ENCODE measurements at places on chromosomes 4 and X. TPM values are rescaled to one million over a fixed set of nuclear protein-coding genes. Genes with fewer than 3 reads are reported as not detected.
A peak's percentile ranks its signal among the peaks of the same experiment; 100 is the strongest.

DNA sequence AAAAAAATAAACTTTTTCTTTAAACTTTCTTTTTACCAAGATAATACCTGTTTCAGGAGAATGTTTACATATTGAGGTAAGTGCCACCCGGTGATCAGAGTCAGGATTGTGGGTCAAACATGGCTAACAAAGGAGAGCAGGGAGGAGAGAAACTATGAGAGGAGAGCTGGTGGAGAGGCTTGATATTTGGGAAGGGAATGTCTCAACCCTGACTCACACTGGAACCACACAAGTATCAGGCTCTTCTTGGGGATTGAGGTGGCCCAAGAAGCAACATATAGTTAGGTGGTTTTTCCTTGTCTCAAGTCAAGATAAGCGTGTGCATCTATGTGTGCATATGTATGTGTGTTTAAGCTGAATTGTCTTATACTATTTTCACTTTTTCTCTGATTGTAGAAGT is 6.7 kb downstream of the TCEAL1 start:
- peak; percentile 42 for DNase-seq

GRCh38 chr4:168199260-168199957 is 107.1 kb downstream of the ANXA10 start:
- no peak for DNase-seq

GRCh38 chrX:29947225-29947624 is 268.1 kb upstream of the MAGEB2 start:
- peak; percentile 29 for DNase-seq

Gene ATOH1
- not detected for total RNA-seq

GRCh38 chrX:23890933-23891332 is 16.8 kb downstream of the APOO start:
- peak; percentile 67 for DNase-seq

- DNase-seq = peak; percentile 78
These were observed 50.7 kb downstream of the SNX12 start for GRCh38 chrX:71017396-71017939.

Gene FANCB
- total RNA-seq = 10.4 TPM

DNA sequence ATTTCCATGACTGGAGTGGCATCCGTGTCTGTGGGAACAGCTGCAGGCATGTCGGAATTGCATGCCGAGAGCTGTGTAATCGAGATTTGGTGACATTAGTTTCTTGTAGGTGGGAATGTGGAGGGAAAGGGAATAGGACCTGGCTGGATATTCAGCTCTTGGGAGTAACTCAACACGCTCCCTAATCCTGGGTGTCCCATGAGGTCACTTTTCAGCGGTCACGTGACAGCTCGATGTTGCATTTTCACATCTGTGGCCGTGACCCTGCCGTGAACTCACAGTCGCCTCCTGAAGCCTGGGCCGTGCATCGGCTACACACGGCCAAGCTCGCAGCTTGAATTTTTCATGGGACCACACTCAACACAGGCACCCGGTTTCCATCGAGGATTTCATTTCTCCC is 25.8 kb upstream of the PSAPL1 start:
- DNase-seq = no peak
